ENCODE measurements at places on chromosomes 5 and 9.
A peak's percentile ranks its signal among the peaks of the same experiment; 100 is the strongest.

DNA sequence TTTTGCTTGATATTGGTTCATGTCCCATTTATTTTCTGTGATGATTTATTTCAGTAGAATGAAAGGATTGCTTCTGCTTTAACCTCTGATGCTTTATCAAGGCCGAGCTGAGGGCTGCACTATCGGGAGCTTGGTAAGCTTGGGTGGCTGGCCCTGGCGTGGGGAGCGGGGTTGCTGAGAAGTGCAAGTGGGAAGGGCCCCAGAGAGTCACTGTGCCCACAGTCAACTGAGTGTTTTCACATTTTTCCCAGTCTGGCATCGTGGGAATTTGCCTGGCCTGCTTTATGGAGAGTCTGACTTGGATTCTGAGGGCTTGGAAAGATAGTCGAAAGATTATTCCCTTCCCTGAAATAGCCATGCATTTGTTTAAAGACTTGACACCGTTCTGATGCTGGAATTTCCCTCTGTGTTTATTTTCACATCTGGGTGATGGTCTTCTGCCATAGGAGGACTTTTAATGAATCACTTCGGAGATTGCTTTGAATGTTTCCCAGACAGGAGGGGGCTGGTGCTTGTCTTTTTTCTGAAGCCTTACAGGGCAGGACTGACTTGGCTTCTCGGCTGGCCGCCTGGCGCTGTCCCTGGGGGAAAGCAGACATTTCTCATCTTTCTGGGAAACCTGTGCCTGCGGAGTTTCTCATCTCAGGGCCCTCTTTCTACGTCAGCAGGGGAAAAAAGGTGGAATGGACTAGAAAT is 139.0 kb downstream of the BOD1 start:
- no peak for DNase-seq

DNA sequence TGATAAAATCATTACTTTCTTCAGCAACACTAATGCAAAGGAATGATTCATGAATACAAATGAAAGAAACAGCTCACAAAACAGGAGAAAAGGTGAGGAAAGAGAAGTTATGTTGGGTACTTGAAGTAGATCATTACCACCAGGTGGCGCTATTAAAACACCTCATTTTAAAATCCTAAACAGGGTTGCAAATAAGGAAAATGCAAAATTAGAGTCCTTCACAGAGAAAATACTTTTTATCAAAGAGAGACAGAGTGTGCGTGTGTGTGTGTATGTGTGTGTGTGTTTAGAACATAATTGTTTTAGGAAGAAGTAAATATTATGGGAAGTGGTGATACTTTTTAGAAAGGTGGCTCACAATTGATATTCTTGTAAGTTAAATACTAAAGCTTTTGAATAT is 49.5 kb upstream of the CD180 start:
- DNase-seq: no peak

GRCh38 chr5:40198736-40199135 is 481.0 kb upstream of the PTGER4 start:
- DNase-seq: no peak

- DNase-seq: no peak
Measured at GRCh38 chr5:6845856-6846255, 132.6 kb downstream of the TENT4A start.

GRCh38 chr5:125041798-125042197 is 295.4 kb upstream of the ZNF608 start:
- DNase-seq: no peak

DNA sequence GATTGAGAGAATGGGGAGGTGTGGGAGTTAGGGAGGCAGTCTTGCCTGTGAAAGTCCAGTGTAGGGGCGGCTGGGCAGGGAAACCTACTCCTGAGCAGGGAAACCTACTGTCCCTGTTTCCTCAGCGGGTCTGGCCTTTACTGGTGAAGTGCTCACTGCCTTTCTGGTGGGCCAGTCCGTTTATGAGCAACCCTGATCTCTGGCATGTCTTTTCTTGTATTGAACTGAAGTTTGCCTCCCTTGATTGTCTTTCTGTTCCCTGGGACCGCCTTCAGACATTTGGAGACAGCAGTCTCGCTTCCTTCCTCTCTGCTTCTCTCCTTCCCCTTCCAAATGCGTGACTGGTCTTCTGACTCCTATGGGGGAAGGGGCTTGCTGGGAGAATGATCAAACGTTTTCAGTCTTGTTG is 2.9 kb downstream of the SNX18 start:
- no peak for DNase-seq

- DNase-seq: no peak
Measured at GRCh38 chr5:126641387-126641786, 40.6 kb downstream of the PHAX start.

GRCh38 chr9:70641631-70642030 is 227.2 kb upstream of the KLF9 start:
- no peak for DNase-seq

DNA sequence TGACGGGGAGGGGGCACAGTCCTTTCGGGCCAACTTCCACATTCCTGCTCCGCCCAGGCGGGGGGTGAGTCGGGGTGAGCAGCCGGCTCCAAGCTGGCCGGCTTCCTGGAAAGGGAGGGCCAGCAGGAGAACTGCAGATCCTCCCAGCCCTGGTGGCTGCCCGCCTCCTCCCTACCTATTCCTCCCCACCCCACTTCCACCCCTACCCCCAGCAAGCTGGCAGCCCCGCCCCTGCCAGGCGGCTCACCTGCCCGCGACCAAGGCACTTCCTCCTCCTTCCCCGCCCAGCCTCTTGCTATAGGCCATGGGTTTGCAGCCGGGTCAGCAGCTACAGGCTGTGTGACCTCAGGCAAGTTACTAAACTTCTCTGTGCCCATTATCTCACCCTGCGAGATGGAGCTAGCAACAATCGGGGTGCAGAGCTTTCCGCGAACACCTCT is 5.6 kb upstream of the IRF1 start:
- DNase-seq: peak; percentile 88

- no peak for DNase-seq
Measured at GRCh38 chr5:77168879-77169244, 41.6 kb upstream of the PDE8B start.

DNA sequence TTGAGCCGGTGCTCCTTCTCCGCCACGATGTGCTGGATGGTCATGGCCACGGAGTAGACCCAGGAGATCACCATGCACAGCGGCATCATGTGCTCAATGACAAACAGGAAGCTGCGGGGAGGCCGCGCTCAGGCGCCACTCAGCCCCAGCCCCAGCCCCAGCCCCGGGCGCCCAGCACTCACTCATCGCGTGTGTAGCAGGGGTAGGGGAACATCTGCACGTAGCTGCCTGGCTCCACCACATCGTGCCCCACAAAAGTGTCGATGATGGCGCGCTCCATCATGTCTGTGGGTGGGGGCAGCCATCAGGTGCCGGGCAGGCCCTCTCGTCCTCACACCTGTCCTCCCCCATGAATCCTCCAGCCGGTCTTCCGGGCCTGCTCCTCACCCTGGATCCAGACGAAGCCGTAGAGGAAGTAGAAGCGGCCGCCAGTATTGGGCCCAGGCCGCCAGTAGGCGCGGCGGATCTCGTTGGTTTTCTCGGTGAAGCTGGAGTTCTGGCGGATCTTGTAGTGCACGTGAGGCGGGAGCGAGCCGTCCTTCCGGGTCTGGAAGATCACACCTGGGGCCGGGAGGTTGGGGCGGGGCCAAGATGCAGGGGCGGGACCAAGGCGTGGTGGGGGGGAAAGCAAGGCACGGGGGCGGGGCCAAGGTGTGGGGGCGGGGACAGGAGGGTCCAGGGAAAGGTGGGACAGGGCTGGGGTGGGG is 10.1 kb downstream of the ABCA2 start:
- no peak for DNase-seq

DNA sequence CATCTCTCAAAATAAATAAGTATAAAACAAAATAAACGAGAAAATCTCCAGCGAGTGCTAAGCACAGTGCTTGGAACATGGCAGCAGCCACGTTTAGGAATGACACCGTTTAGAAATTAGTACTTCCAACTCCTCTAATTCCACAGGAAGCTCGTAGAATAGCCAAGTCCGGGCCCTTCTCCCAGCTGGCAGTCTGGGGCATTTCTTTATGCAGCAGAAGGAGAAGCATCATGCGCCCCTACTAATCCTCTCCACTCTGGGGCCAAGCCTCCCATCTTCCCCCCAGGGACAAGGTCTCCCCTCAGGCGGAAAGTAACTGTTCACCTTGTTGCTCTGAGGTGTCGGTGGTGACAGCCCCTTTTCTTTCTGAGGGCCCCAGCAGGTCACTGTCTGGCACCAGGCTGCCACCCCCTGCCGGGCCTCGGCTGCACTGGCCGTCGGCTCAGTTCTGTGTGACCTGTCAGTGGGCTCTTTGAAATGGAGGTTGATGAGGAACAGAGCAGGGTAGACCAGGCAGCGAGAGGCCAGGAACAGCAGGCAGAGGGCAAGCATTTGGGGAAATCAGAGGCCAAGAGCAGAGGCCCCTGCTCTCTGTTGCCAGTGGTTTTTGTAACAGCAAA is 113.5 kb upstream of the WWC1 start:
- no peak for DNase-seq

DNA sequence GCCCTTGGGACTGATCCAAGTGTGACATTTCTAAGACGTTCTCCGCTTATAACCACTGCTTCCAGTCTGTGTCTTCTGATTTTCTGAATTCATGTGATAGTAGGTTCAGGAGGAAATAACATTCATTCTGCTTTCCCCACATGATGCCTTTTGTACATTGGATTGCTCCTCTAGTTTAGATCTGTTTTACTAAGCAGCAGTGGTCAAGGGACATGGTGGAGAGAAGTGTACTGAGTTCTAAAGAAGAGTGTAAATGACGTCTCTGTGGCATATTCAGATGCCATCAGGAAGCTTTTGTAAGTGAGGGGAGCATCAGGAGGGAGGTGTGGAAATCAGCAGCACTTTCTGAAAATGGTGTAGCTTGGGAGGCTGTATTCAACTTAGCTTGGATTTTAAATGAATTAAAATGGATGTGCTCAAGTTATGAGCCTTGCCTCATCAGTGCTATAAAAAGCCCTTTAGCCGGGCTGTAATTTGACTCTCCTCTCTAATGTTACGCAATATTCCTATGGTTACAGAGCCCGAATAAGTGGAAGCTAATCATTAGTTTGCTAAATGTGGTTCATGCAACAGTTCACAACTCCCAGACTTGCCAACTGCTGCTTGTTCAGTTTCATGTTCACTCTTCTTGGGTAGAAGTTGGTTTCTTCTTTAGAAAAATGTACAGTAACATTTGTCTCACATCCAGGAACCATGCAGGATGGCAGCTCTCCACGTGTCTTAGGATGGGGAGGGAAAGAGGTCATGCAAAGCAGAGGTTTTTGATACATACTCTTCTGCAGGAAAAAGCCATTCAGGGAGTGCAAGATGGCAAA is 281.3 kb downstream of the ARHGAP26 start:
- DNase-seq: no peak

DNA sequence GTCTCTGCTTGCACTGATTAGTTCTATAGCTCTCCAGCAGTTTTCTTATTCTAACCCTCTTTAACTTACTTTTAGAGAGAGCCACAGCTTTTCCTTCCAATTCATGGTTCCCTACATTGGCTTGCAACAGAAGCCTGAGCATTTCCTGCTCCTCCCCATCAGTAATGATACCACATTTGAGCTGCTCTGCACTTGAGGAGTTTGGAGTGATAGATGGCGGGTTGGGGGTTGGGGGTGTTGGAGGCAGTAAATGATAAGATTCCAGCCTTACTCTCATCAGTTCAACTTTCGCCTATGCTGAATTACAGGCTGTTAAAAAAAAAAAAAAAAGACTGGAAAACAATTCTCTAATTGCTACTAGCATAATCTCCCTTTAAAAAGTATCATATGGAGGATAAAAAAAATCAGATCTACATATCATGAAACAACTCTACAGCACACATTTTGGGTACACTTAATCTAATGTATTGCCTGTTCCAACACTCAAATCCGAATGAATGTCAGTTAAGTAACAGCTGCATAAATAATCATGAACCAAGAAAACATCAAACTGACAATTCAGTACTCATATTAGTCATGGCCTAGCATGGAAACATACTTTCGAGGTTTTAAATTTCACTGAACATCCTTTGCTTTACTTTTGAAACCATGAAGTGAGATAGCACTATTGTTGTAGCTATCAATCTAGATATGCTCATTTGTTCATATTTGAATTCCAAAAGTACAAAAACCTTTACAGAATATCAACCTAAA is 224.7 kb downstream of the NFIB start:
- no peak for DNase-seq

DNA sequence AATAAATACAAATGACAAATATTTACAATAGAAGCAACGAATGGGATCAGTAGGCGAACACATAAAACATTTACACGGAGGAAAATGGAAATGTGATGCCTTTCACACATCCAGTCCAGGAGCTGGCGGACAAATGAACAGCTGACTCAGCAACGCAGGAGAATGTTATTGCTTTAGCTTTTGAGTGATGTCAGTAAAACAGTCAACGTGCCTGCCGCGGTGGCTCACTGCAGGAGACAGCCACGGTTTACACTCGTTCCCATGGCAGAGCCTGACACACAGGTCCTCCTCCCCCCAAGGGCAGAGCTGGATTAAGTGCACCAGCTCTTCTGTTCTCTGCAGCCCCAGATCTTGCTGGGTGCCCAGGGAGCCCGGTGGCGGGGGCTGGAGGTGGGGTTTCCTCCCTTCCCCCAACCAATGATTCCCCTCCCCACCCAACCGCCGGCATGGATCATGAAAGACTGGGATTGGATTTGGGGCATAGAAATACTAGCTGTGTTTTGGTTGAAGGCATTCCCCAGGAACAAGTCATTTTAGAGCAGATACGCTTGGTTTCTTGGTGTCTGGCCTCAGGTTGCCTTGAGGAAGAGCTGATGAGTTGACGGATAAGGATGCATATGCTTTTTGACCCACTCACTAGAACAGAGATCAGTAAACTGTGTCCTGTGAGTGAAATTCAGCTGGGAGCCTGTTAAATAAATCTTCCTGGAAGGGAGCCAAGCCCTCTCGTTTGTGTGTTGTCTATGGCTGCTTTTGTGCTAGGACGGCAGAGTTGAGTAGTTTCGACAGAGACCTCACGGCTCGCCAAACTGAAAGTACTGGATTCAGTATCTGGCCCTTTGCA is 12.5 kb downstream of the STC2 start:
- no peak for DNase-seq

DNA sequence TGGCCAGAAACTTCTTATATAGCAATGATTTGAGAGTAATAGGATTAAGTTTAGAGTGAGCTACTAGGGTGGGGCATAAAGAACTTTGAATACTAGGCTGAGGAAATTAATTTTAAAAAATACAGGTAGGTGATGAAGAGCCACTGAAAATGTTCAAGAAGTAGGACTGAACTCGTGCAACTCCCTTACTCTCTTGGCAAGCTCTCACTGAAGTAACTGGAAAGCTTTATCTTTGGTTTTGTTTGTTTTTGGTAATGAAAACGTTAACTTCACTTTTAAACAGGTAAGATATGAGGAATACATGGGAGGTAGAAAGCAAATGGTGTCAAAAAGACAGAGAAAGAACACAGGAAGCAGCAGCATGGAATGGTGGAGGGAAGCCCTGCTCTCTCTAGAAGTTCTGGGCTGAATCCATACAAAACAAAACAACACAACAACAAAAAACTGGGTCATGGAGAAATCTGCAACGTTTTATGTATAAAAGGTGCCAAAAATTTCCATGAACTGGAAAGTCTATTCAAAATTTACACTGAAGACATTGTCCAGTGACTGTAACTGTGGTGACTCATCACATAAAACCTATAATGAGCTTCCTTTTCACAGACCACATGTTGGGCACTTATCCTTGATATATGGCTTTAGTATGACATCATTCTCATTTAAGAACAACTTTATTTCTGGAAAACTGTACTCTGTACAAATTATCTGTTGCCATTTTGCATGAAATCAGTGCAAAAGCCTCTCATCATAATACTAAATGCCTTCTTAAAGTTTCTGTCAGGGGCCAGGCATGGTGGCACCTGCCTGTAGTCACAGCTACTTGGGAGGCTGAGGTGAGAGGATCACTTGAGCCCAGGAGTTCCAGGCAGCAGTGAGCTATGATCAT is 91.2 kb upstream of the CHD1 start:
- no peak for DNase-seq

GRCh38 chr5:109844148-109844547 is 154.4 kb downstream of the MAN2A1 start:
- no peak for DNase-seq

All from activated T-cell treated with anti-CD3 and anti-CD28 coated beads, Interleukin-2, amount 50 U/mL, for 48 hours (primary cell).